CD4-positive, alpha-beta T cell treated with Interleukin-15 for 4 hours (primary cell): ENCODE measurements at places on chromosomes 16 and 17.
A peak's percentile ranks its signal among the peaks of the same experiment; 100 is the strongest.

DNA sequence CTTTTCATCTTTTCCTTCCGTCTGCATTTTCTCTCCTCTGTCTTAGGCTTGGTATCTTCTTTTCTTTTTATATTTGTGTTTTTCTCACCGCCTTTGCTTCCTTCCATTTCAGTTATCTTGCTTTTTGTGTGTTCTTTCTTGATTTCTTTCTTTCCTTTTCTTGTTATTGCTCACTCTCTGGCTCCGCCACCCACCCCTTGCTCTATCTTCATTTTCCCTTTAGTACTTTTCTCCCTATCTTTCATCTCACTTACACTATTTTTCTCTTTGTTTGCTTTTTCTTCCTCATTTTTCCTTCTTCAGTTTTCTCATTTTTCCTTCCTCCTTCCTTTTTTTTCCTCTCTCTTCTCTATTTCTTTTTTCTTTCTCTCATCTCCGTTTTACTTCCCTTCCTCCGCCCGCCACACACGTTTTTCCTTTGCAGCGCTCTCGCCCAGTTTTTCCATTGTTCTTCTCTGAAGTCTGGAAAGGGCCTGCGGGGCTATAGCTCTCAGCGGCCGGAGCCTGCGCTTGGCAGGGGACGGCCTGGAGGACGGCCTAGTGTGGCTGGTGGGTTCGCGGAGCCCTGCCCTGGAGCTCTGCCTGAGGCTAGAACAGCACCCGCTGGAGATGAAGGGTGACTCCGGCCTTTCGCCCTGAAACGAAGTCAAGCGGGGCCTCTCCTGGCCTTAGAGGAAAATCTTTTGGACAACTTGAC is 5.2 kb upstream of the HOXB13 start:
- DNase-seq: no peak

- no peak for DNase-seq
Measured at GRCh38 chr17:62663304-62663703, 35.8 kb downstream of the MRC2 start.

DNA sequence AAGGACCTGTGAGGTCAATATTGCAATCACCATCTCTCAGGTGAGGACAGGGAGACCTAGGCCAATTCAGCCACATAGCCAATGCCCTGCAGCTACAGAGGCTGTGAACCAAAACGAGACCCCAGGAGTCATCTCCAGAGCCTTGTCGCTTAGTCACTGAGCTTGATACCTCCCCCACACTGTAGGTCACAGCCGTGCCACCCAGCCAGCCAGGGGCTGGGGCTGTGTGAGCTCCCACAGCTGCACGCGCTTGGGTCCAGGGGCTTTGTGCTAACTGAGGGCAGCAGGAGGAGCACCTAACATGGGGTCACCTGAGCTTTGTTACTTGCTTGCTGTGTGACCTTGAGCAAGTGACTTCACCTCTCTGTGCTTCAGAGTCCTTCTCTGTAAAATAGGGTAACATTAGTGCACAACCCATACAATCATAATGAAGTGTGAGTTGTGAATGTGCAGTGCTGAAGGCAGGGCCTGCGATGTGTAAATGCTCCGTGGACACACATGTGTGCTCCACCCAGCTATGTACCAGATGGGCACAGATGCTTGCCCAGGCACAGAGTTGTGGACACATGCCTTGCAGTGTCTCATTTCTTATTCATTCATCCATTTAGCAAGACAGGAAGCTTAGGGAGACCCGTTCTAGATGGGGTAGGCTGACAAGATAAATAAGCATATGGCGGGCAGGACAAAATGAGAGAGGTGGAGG is 25.9 kb downstream of the SBK1 start:
- DNase-seq: no peak

DNA sequence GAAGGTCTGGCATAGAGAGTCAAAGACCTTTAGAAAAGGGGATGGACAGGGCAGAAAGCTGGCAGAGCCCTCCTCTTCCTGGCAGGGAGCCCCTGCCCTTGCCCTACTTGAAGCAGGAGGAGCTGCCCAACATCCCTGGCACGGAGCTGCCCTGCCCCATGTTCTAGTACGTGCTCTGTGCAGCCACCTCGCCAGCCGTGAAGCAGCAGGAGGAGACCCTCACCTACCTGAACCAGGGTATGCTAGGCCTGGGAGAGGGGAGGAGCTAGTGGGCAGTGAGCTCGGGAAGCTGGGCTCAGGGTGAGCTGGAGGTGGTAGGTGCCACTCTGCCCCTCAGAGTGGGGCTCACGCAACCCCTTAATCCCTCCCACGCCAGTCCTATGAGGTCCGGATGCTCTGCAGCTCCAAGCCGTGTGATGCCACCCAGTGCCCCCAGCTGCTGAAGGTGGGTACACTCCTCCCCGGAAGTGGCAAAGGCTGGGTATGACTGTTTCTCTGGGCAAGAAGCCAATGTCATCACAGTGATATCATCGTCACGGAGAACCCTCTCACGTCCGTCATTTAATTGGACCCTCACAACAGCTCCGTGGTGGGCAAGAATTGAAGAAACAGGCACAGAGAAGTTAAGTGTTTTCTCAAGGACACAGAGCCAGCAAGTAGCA is 12.7 kb upstream of the STAC2 start:
- DNase-seq: peak; percentile 90

DNA sequence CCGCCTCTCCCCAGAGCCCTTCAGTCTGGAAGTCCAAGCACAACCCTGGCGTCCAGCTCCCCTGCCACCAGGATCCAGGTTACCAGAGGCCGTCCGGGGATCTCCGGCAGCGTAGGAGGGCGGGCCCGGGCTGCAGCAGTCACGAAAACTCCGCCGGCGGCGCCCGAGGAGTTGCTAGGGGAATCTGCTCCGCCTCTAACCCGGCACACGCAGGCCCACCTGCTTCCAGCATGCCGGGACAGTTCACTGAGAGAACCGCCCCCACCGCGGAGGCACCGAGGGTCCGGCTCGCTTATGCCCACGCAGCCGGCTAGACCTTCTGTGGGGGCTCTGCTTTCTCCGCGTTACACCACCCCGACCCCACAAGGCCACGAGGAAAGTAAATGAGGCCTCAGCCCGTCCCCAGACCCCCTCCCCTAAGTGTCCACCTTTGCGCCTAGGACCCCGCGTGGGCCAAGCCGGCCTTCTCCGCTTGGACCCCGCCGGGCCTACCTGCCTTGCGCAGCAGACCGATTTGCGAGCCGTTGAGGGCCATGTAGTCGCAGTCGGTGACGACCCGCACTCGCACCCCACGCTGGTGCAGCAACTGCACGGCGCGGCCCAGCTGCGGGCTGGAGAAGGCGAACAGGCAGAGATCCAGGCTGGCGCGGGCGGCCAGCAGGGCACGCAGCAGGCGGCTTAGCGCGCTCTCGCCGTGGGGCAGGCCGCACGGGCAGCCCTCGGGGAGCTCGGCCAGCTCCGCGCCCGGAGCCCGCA is 587 bp downstream of the PLD6 start:
- peak; percentile 43 for DNase-seq

- no peak for DNase-seq
Measured at GRCh38 chr17:74531231-74531761, at the start of gene CD300LB. Gene CD300LB, minus strand, starts transcription at chr17:74531475. Its CDS starts 125 bp downstream, at chr17:74531350.

GRCh38 chr17:19421926-19422325 is 10.9 kb downstream of the RNF112 start:
- DNase-seq: no peak

GRCh38 chr17:29238133-29238850 is 8.4 kb upstream of the CRYBA1 start:
- DNase-seq: no peak
